Thyroid gland (tissue), 4 donors: ENCODE measurements at places on chromosomes 4 and X.

- no peaks in the 10 kb centered on the region for H3K4me1 ChIP-seq
- H3K27me3 ChIP-seq = no peaks in the 10 kb centered on the region
- no peaks in the 10 kb centered on the region for H3K36me3 ChIP-seq
- no peak for DNase-seq
- H3K4me3 ChIP-seq = no peak overlapping the region
- H3K27ac ChIP-seq = no peak overlapping the region
Measured at GRCh38 chr4:127634181-127634580, 1.4 kb downstream of the INTU start.

- no peak overlapping the region for H3K4me3 ChIP-seq
- H3K27me3 ChIP-seq = no peaks in the 10 kb centered on the region
- no peaks in the 10 kb centered on the region for H3K36me3 ChIP-seq
- no peaks in the 10 kb centered on the region for H3K4me1 ChIP-seq
Measured at GRCh38 chr4:187921946-187922623, 73.5 kb upstream of the ZFP42 start.

GRCh38 chr4:5894266-5894665 lies 1.4 kb upstream of the CRMP1 start:
- no peak for DNase-seq
- no peak overlapping the region for H3K27ac ChIP-seq
- H3K4me1 ChIP-seq = no peaks in the 10 kb centered on the region
- no peaks in the 10 kb centered on the region for H3K36me3 ChIP-seq
- H3K4me3 ChIP-seq = no peak overlapping the region
- H3K27me3 ChIP-seq = peaks cover 20% of the 10 kb centered on the region

DNA sequence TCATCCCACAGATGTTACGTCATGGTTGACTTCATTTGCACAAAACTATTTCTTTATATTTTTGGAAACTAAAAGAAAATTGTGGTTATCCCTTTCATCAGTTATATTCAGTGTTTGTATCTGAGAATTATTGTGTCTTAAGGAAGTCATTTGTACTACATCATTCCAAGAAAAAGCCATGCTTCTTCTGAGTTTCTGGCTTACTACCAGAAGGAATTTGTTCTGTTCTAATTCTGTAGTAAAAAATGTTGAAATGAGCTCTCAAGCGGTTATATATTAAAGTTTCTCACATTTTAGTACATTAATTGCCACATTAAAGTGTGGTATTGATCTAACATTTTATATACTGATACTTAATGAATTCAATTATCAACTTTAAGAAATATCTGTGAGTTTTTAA lies 1844.5 kb downstream of the PCDH7 start:
- H3K27ac ChIP-seq = no peak overlapping the region
- H3K4me1 ChIP-seq = peaks cover 5% of the 10 kb centered on the region
- H3K4me3 ChIP-seq = no peak overlapping the region
- H3K36me3 ChIP-seq = no peaks in the 10 kb centered on the region
- DNase-seq = no peak
- no peaks in the 10 kb centered on the region for H3K27me3 ChIP-seq

DNA sequence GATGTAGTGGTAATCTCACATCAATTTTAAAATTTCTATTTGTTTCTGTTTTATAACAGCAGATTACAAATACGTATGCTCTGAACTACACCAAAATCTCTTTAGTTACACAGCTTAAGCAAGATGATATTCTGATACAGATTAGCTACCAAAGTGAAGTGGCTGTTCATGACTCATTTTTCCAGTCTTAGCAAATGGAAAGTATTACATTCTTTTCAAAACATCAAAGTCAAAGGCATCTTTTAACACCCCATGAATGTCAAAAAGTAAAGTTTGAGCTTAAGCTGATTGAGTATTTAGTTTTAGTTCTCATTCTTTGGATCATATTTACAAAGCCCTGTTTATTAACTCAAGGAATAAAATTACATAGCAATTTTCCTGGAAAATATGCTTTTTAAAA lies 6.6 kb upstream of the HPGDS start:
- H3K27ac ChIP-seq = no peak overlapping the region
- no peaks in the 10 kb centered on the region for H3K36me3 ChIP-seq
- no peaks in the 10 kb centered on the region for H3K27me3 ChIP-seq
- DNase-seq = no peak

GRCh38 chrX:10085223-10085622 lies 71.6 kb upstream of the CLCN4 start:
- peaks cover 37% of the 10 kb centered on the region for H3K4me1 ChIP-seq
- H3K36me3 ChIP-seq = no peaks in the 10 kb centered on the region
- DNase-seq = no peak
- H3K4me3 ChIP-seq = no peak overlapping the region
